ENCODE measurements at places on chromosomes 4 and X. TPM values are rescaled to one million over a fixed set of nuclear protein-coding genes. Genes with fewer than 3 reads are reported as not detected.

The BCOR gene
- total RNA-seq, result 24.7 TPM

DNA sequence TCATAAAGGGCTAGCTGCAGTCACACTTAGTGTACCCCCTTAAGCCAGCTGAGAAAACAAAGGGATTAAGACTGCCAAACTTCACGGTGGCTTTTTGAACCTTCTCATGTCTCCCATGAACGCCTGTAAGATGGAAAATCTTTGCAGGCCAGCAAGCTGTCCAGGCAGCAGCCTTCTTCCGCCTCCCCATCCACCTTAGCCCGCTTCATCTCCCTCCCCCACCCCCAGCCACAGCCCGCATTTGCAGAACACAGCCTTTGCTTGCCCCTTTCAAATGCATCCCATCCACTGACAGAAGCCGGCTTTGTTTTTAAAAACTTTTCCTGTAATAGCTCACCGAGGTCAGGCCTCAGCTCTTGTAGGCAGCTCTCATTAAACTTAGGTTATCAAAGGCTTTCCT, 113.8 kb upstream of the FAM9B start:
- no peak for DNase-seq

DNA sequence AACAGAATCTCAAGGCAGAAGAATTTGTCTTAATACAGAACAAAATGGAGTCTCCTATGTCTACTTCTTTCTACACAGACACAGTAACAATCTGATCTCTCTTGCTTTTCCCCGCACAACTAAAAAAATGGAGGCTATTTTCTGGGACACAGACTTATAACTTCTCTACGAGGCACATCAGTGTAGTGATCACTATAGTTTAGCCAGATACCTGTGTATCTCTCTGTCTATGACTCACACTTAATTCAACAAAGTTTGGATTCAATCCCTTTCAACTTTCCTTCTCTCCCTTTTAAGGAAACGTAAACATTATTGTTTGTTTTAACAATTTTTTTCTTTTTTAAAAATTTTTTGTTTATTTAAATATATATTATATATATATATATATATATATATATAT, 29.4 kb downstream of the APELA start:
- DNase-seq, result no peak

The IL21 gene
- total RNA-seq, result 0.91 TPM

DNA sequence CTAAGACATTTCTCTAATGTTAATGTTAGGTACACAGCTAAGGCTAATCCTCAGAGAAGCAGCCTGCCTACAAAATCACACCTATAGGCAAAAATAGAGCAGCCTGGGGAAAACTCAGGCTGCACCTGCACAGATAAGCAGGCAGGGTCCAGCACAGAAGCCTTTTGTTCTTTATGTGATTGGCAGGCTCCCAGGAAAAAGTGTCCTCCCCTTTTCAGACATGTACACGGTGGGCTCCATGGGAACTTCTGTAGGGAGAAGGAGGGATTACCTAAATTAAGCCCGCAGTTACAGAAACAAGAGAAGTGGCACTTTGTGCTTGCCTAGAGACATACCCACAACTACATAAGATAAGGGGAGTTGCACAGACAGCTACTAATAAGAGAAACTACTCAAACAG, 4.0 kb upstream of the HSPA4L start:
- no peak for DNase-seq

DNA sequence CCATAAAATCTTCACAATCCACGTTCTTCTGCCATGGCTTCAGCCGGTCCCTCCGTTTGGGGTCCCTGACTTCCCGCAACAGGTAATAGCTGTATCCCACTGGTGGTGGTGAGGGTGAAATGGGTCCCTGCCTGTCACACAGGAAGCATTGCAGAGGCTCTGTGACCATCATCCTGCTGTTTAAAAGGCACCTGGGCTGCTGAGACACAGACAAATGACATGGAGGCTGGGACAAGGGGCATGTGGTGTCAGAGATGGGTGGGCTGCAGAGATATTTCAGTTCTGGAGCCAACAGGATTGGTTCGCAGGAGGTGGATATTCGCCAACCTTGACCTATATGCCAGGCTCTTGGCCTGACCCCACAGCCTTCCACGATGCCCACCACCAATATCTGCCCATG, 82.1 kb downstream of the JAKMIP1 start:
- DNase-seq, result no peak

DNA sequence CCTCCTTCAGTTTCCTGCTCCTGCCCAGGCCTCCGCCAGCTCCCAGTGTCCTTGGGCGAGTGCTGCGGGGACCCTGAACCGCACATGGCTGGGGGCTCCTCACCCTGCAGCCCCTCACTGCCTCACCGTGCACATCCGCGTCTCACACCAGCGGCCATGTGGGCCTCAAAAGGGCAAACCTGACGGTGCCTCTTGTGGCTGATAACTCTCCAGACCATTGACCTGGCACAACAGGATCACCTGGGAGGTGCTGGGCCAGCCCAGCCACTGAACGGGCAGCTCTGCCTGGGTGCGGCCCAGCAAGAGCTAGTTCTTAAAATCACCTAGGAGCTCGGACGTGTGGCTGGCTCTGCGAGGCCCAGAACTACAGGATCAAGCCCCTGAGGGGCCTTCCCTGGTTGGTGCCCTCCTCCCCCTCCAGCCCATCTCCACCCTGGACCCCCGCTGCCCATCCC, 4.1 kb upstream of the S100P start:
- DNase-seq, result no peak

The CLCN3 gene
- total RNA-seq, result 27.3 TPM

The GRK4 gene
- total RNA-seq, result 1.7 TPM

The NEIL3 gene
- total RNA-seq, result 0.45 TPM

GRCh38 chrX:53433651-53434639, at the start of gene HSD17B10:
Gene HSD17B10 (minus strand): TSS chrX:53434370. CDS start chrX:53434345, 25 bp downstream.
- DNase-seq, result peak; percentile 80

DNA sequence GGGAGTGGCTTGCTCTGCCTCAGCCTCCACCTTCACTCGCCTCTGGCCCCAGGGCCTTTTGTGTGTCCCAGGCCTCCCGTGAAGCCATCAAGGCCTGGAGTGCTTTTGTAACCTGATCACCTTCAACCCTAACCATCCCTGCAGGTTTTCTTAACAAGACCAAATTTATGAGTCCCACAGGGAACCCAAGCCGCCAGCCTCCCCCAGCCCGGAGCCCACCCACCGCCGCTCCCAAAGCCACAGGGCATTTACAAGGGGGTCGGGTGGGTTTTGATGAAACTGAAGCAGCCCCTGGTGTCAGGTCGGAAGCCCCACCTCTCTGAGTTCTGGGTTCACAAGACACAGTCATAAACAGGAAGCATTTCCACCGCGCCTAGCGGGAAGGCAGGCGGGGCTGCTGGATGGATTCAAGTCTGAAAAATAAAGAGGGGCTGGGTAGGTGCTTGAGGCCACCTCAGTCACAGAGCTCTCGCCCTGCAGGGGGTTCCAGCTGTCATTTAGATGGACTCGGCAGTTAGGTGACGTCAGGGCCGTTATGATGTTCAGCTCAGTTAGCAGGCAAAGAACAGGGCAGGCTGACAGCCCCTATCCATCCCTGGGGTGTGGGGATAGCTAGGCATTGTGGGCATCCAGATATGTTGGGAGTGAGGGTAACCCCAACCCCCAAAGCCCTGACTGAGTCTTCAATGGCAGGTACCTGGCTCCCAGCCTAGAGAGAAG, 128.5 kb downstream of the BCOR start:
- no peak for DNase-seq

GRCh38 chrX:40146262-40147125, 48.7 kb upstream of the BCOR start:
- no peak for DNase-seq

- no peak for DNase-seq
Measured at GRCh38 chr4:4859799-4860599, 534 bp downstream of the MSX1 start.

DNA sequence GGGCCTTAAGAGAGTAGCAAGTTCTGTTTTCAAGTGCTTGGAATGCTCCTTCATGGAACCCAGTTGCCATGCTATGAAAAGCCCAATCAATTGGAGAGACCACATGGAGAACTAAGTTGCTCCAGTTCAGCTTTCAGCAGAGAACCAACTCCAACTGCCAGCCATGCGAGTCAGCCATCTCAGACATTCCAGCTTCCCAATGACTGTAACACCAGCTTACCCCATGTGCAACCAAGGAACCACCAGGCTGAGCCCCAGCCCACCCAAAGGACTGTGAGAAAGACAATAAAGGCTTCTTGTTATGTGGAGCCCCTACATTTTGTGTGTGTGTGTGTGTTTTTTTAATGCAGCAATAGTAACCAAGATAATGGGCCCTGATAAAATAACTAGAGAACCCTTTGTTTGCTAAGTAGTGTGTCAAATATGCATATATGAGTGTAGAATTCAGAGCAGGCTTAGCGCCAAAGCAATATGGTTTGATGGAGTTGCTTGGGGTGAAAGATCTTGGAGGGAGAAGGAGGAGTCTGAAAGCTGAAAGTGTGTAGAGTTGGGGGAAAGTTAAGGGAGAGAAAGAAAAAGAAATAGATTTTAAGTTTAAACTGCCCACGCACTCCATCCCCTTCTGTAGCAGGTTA, 35.0 kb upstream of the CCKAR start:
- DNase-seq, result no peak

The NFXL1 gene
- 11.0 TPM for total RNA-seq

DNA sequence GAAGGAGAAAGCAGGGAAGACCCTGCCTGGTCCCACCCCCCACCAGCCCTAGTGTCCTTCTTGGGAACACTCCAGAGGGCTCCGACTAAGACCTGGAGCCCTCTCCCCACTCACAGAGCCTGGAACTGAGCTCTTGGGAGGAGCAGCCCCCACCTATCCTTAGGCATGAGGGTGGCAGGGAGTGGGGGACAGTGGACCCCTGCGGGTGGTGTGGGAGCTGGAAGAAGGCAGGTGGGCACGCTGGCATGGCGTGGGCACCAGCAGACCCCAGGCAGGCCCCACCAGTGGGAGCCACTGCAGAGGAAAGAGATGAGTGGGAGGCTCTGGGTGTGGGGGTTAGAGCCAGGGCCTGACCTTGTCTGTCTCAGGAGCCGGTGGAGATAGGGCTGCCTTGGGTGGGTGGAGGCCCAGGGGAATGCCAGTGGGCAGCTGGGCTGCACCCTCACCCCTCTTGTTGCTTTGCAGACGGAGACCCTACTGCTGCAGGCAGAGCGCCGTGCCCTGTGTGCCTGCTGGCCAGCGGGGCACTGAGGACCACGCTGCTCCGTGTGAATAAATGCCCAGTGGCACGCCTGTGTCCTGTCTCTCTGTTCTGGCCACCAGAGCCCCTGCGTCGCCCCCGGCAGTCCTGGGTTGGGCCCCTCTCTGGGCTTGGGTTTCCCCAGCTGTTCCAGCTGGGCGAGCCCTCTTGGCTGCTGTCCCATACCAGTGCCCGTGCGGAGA, 15.6 kb upstream of the NAT8L start:
- no peak for DNase-seq

- DNase-seq, result no peak
Measured at GRCh38 chr4:165709516-165709915, 163.5 kb upstream of the TLL1 start.

The CNKSR2 gene
- total RNA-seq, result 3.6 TPM

GRCh38 chr4:8859550-8860095, 12.0 kb downstream of the HMX1 start:
- no peak for DNase-seq

GRCh38 chr4:185654311-185654710, 119.0 kb upstream of the PDLIM3 start:
- DNase-seq, result no peak

DNA sequence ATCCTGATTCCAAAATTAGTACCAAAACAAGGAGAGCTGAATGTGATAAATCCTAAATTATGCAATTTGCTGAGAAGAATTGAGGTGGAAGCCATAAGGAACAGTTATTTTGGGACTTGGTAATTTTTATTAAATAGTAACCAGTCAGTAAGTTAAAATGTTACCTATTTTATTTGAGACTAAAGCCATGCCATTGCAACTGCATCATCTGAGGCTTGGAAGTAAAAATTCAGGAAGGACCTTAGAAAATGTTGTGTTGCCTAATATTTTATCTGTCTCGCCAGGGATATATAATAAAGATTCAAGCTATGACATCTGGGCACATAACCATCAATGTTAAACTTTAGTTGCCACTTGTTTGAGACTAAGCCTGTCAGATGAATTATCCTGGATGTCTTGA, 341.3 kb upstream of the MAGEB16 start:
- no peak for DNase-seq

The PFKFB1 gene
- total RNA-seq, result 0.42 TPM

GRCh38 chr4:7256984-7257810, 64.9 kb downstream of the SORCS2 start:
- DNase-seq, result no peak

The NIPAL1 gene
- 0.91 TPM for total RNA-seq

DNA sequence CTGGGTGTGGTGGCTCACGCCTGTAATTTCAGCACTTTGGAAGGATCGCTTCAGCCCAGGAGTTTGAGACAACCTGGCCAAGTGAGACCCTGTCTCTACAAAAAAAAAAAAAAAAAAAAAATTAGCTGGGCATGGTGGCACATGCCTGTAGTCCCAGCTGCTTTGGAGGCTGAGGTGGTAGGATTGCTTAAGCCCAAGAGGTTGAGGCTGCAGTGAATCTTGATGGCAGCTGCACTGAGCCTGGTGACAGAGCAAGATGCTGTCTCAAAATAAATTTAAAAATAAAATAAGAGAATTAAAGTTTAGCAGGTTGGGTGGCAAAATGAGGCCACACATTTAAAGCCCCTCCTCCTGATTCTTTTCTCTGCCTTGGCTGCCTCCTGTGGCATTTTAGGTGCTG, 47.1 kb downstream of the HTT start:
- DNase-seq, result no peak

DNA sequence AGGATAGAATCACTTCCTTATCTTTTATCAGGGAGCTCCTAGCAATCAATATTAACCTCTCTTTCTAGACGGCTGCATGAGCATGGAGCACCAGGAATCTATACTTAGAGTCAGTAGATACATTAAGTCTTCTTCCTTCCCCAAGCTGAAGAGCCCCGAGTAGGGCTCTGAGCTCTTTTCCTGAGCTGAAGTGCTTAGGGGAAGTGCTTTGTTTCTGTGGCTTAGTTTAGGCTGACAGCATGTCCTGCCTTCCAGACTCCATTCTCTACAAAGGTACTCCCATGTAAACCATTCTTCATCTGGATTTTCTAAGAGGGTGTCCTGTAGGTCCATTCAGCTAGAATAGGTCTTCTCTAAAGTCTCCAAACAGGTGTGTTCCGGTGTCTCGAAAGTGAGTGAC, 127.5 kb upstream of the AFF2 start:
- no peak for DNase-seq
